Stomach (tissue), 19 donors: ENCODE measurements at places on chromosomes 2 and 18. TPM values are rescaled to one million over a fixed set of nuclear protein-coding genes. Genes with fewer than 3 reads are reported as not detected.
A peak's percentile ranks its signal among the peaks of the same experiment; 100 is the strongest.

LIMS4 gene
- total RNA-seq, result 4.4 TPM

DNA sequence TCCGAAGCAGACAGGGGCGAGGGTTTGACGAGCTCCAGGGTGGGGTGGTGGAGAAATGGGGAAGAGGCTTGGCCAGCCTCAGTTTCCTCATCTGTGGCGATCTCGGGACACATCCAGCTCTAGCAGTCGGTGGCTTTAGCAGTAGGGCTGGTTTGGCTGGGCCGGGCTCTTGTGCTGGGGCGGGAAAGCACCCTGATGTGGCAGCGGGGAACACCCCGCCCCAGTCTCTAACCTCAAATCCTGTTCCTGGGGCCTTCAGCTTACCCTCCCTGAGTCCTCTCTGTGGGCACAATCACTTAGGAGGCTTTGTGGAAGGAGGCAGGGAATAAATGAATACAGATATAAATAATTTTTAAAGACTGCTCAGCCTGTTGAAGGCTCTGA, 26.5 kb upstream of the MCFD2 start:
- peak; percentile 75 for DNase-seq

DLX1 gene
- total RNA-seq, result not detected

DNA sequence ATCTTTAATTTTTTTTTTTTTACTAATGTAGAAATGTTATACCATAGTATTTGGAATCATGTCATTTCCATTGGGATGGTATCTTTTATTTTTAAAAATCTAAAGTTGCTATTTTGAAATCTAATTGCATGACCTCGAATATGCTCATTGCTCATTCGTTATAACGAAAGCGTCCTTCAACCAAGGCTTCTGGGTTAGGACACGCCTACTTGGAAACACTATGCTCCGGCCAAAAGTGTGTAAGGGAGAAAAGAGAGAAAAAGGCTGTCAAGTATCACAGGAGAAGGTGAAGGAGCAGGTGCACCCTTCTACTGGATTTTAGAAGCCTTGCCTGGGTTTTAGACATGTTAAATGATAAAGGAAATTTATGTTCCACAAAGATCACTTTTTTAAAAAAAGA, 465.9 kb upstream of the ID2 start:
- no peak for DNase-seq

DNA sequence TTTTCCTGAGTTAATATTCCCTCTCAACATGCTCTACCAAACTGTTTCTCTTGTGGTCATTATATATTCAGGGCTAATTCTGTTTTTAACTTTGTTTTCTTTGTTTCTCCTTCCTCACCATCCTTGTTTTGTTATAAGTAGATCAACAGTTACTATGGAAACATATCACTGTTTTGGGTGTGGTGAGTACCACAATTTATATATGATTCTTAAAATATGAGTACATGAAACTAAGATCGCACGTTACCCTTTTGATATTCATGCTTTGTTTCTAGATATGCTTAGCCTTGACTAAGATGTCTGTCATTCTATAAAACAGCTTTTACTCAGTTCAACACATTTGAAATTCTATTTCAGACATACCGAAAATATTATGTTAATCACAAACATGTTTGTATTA, 232.3 kb upstream of the ITGA4 start:
- DNase-seq, result no peak
